Effector CD4-positive, alpha-beta T cell (primary cell): ENCODE measurements at places on chromosomes 7 and 10.

DNA sequence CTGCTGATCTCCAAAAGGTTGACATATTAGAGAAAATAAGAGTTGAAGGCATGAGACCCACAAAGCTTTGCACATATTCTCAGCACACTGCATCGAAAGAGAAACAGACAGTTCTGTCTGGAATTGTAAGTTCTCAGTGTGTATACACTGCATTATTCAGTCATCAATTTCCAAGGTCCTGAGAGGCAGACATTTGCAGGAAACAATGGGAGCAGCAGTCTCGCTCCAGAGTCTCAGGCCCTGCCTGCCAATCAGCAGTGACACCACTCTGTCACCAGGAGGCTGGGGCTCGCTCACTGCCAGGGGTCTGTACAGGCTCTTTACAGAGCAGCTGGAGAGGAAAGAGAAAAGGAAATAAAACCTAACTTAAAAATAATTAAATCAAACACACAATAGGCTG, 36.3 kb downstream of the JAZF1 start:
- DNase-seq = no peak

- DNase-seq = no peak
Observed at GRCh38 chr7:81873559-81873958, 103.7 kb upstream of the HGF start.

DNA sequence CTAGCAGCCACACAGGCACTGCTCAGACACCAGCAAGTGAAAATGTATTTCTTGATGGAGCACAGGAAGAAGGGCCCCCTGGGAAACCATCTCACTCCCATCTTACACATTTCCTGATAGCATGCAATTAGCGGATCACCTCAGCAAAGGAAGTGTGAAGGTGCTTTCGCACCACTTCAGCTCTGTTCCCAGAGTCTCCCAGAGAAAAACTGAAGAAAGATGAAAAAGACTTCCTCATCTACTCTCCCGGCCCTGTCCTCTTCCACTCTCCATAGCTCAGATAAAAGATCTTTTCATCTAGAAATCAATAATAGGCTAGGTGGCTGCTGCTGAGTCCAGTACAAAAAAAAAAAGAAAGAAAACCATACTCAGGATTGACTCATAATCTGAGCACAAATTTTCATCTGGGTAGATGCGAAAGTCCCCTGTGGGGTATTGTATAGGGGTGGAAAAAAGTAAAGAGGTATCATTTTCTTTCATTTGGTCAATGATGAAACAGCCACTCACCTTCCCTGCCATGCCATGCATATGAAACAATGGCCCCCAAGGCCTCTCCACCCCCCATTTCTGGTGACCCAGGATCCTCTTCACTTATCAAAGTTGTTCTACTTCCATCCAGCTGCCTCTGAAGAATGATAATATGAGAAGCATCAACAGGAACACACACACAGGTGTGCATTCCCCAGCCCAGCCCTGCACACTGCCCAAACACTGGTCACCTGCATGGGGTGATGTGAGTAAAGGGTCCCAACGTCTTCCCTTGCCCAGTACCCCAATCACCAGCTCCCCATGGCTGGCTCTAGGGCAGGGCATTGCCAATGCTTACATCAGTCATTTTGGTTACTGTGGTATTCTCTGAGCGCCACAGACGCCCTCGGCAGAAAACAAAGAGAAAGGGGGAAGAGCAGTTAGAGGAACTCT, 48.8 kb upstream of the DGKI start:
- DNase-seq = no peak

DNA sequence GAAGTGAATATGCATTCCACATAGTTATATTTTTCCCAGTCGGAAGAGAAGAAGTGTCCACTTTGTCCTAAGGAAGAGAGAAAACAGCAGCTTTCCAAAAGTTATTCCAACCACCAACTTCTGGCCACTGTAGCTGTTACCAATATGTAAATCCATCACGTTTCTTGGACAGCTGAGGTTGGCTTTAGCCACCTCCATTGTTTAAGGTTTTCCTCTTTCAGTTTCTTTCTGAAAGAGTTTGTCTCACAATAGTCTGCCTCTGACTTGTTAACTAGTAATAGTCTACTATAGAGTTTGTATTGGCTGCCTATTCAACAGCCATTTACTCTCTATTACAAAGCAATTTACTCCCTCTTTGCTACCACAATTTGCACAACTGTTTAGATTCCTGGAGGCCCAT, 457.6 kb upstream of the LRRN3 start:
- no peak for DNase-seq

DNA sequence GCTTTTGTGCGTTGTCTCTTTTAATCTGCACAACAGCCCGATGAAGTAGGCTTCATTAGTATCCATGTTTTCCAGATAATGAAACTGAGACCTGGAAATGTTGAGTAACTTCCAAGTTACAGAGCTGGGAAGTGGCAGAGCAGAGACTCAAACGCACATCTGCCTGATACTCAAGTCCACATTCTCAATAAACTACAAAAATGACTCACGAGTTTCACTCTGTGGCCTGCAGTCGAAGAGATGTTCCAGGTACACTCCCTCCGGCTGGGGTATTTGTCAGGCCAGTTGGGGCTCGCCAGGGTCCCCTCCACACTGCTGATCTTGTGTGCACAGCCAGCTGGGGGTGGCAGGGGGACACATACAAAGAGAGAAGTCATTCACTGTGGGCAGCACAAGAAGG, 17.7 kb upstream of the OPALIN start:
- DNase-seq = no peak

- no peak for DNase-seq
Observed at GRCh38 chr10:102467971-102468438, 16.7 kb upstream of the C10orf95 start.
